ENCODE measurements at places on chromosomes 2 and 18.

DNA sequence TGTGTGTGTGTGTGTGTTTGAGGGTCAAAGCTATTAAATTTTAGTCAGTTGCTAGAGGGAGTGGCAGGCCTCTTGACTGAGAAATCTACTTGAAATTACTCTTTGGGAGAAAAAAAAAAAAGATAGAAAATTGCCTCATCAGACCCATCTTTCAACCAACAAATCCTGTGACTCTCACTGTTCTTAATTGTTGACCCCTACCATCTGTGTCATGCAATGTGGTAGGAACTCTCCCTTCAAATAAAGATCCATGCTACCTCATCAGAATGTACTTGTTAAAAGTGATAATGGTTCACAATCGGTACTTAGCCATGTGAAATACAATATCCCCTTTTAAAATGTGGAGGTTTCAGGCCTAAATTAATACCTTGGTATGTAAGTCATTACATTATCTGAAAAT lies 670.8 kb upstream of the FANCL start:
- DNase-seq = no peak

- DNase-seq = no peak
Measured at GRCh38 chr2:127586136-127586535, 50.7 kb downstream of the MYO7B start.

DNA sequence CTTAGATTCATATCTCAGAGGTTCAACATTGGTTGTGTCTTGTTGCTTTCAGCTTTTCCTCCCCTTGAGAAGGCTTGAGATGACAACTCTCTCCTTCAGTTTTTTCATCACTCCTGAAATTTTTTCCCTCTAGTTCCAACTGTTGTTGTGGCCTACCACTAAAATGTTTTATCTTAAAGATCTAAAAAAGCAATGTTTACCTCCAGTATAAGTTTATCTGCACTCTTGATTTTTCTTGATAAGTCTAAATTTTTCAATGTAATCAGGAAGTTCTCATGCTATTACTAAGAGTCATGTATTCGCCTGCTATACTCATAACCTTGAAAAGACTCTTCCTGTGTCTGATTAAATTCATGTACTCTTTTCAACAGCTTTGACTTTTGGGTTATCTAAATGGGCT lies 366.3 kb upstream of the TFPI start:
- no peak for DNase-seq

DNA sequence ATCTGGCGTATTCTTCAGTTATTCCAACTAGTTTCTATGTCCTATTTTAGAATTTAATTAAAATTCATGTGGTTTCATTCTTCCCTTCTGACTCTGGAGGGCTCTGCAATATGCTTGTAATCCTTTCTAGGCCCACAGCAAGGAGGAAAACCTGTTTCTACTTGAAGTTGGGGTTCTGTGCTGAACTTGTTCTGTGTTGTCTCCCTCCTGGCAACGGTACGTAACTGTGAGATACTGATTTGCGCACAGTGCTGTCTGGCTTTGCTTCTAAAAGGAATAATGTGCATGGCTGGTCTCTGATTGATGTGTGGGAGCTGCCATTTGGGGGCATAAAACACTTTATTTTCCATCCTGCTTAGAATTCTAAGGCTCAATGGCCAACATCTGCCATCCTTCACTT lies 81.7 kb downstream of the NABP1 start:
- no peak for DNase-seq

- no peak for DNase-seq
Measured at GRCh38 chr2:155747531-155747930, 585.0 kb downstream of the NR4A2 start.

DNA sequence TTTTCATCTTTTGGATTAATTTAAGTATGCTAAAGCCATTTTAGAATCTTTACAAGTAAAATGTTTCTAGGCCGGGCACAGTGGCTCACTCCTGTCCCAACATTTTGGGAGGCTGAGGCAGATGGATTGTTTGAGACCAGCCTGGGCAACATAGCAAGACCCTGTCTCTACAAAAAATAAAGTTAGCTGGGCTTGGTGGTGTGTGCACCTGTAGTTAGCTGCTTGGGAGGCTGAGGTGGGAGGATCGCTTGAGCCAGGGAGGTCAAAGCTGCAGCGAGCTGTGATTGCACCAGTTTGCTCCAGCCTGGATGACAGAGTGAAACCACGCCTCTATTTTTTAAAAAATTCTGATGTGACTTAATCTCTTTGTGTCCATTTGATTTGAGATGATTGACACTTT lies 3.9 kb downstream of the PPM1B start:
- DNase-seq = no peak

- no peak for DNase-seq
Measured at GRCh38 chr2:29269095-29269764, 154.0 kb downstream of the CLIP4 start.

DNA sequence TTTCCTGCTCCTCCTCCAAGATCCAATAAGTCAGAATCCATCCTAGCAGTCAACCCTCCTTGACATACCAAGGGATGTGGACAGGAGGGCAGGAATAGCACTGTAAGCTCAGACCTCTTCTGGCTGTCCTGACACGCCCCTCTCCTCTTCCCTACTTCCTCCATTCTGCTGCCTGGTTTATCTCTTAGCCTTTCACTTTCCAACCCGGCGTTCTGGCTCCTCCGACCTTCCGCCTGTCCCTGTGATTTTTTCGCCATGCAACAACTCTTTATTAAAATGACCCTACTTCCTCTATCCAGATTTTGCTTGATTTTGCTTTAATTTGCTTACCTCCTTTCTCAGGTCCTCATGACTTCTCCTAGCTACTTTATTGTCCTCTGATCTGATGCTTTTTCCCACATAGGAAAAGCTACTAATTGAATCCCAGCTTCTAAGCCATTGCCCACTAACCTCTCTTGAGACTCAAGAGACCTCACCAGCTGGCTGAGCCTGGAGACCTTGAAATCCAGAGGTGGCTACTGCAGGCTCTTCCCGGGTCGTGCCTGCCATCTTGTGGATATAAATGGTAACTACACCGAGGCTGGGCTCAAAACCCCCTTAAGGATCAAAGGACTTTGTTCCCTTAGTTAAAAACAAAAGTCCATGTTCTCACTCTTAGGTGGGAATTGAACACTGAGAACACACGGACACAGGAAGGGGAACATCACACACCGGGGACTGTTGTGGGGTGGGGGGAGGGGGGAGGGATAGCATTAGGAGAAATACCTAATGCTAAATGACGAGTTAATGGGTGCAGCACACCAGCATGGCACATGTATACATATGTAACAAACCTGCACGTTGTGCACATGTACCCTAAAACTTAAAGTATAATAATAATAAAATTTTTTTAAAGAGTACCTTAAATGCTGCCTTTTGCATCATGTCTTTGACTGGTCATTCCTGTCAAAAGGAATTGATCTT lies 139.4 kb downstream of the AKAIN1 start:
- DNase-seq = peak; percentile 78

DNA sequence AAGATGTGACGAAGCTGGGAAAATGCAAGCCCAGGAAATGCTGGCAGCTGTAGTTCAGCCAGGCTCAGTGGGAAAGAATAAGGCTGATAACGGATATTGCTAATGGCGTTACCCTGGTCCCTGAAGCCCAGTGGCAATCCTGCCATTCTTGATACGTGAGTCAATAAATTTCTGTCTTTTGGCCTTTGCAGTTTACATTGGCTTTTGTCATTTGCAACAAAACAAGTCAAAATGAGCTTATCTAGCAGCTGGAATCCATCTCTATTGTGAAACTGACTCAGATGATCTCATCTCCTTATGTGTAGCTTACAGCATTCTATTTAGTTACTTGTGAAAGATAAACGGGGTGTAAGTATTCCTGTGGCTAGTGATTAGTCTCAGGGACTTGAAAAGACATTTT lies 43.8 kb downstream of the ARL6IP6 start:
- DNase-seq = no peak

- no peak for DNase-seq
Measured at GRCh38 chr2:222000326-222000725, 298.5 kb downstream of the PAX3 start.

DNA sequence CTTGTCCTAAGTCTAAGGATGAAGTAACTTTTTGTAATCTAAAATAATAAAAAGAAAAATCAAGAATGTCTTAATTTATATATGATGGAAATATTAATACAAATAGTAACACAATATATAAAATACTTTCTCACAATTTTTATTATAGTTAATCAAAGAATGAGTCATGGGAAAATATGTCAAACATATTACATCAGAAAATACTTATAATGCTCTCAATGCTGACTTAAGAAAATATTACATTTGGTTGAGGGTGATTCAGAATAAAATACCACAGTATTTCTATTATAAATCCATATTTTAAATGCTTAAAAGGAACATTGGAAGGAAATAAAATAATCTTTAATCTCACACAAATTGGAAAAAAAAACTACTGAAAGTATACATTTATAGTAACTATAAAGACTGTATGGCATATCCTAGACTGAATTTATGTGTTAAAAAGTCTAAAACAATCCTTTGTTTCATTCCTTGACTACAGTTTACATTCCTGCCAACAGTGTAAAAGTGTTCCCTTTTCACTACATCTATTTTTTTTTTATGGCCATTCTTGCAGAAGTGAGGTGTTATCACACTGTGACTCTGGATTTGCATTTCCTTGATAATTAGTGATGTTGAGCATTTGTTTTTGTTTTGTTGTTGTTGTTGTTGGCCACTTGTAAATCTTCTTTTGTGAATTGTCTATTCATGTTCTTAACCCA lies 1573.5 kb upstream of the ACVR2A start:
- DNase-seq = no peak

DNA sequence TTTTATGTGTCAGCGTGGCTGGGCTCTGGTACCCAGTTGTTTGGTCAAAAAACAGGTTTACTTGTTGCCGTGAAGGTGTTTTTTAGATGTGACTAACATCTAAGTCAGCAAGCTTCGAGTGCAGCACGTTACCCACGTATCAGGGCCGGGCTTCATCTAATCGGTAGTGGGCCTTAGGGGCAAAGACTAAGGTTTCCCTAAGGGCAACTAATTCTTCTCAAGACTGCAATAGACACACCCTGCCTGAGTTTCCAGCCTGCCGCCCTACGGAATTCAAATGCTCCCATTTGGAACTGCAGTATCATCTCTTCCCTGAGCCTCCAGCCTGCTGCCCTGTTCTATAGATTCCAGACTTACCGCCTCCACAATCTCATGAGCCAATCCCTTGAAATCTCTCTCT lies 27.7 kb downstream of the FHL2 start:
- DNase-seq = no peak

DNA sequence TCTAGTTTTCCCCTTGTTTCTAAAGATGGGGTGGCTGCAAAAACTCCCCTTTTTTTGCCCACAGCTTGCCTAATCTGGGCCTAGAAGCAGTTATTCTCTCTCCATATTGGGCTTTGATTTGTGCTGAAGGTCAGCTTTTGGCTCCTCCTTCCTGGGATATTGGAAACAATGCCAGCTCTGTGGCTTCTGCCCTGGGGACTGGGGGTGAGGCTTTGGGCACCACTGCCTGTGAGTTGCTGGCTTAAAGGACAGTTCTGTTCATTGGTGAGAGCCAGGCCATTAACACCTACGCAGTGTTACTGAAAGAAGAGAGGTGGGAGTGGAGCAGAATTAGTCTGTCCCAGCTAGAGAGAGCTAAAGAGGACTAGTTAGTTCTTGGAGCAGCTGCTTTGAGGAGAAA lies 4.3 kb downstream of the UBXN2A start:
- no peak for DNase-seq

DNA sequence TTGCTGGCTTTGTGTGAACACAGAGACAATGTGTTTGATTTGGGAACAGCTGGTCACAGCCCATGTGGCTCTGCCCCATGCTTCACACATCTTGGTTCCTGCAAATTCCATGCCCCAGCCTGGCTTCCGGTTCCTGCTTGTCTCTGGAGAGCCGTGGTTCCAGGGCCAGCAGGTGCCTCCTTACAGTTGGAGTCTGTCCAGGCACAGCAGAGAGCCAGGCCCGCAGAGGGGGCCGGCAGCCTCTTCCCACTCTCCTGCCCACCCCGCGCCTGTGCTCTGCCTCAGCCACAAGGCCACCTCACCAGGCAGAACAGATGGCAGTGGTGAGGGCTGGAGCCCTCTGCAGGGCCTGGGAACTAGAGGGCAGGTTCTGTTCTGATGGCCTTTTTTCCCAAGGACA lies 81.5 kb downstream of the LDLRAD4 start:
- DNase-seq = peak; percentile 61

DNA sequence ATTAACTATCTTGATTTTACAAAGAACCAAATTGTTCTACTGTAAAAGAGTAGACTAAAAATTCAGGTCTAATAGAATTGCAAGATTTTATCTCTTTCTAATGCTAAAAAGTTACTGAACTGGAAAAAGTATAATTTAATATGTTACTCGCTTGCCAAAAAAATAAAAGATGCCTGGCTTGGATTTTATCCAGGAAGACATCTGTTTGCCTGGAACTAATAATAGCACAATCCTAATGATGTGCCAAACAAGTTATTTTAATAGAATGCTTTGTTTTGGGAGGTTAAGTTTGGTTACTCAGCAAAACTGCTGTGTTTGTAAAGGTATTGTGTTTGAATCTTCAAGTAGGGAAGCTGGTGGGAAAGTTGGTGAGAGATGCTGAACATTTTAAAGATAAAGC lies 19.4 kb upstream of the ZSWIM2 start:
- DNase-seq = no peak

DNA sequence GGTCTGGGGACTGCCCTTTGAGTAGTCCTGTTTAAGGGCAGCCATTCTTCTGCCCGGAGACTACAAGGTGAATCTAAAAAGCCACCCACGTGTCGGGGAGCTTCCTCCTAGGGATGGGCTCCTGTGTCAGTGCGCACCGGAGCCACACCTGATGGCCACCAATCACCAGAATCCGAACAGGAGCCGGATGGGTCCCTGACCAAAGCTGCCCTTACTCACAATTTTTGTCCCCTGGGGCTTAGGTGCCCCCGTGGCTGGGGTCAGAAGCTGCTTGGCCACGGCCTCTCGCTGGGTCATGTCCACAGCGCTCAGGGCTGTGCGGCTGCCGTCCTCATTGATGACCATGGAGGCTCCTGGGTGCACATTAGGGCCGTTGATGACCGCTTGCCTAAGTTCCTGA lies 30.9 kb downstream of the POLR1A start:
- no peak for DNase-seq
